NCI-H1436 (cell line): ENCODE measurements at places on chromosomes 3 and 15.

GRCh38 chr3:123068601-123069381 is 2.0 kb downstream of the PDIA5 start:
- DNase-seq = no peak

DNA sequence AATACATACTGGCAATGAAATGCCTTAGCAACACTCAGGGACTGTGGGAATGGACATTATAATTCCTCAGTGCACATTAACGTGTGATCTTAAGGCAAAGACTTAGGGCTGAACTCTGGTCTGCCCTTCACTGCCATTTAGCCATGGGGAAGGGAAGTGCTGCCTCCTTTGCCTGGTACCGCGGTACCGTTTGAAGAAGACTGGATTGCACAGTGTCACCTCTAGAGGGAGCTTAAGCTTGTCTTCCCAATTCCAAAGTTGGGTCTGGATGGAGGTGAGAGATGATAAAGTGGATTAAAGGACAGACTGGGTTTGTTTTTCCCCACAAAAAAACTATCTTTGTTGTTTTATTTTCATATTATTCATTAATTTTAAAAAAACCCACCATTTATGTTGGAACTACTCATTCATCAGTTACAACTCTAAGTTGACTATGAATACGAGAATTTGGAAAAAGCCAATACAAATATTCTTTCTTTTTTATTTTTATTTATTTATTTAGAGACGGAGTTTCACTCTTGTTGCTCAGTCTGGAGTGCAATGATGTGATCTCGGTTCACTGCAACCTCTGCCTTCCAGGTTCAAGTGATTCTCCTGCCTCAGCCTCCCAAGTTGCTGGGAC is 60.0 kb upstream of the SYN2 start:
- DNase-seq = no peak

- DNase-seq = no peak
These were observed 13.5 kb downstream of the IQGAP1 start for GRCh38 chr15:90401495-90401894.

DNA sequence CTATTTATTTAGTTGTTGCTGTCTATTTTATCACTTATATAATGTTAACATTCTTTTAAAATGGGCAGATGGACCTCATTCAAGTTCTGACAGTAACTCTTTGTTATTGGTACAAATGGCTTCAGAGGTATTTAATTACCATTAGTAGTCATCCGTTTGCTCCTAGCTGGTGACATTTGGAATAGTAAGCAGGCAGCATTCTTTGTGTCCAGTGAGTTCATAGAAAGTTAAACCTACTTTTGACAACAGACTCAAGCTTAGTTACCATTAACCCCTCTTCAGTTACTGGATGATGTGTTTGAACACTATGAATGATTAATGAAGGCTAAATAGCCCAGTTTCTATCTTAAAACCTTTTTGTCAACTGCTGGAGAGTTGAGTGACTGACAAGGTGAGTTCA is 500.7 kb upstream of the ATP11B start:
- no peak for DNase-seq

- DNase-seq = no peak
These were observed 5.9 kb downstream of the FAM131A start for GRCh38 chr3:184343200-184343876.

GRCh38 chr3:71316066-71316777 is 267.3 kb downstream of the FOXP1 start:
- no peak for DNase-seq

GRCh38 chr3:42714171-42714852 is 11.7 kb upstream of the HHATL start:
- DNase-seq = no peak

GRCh38 chr3:47849699-47850563 is 47.0 kb downstream of the DHX30 start:
- DNase-seq = no peak

DNA sequence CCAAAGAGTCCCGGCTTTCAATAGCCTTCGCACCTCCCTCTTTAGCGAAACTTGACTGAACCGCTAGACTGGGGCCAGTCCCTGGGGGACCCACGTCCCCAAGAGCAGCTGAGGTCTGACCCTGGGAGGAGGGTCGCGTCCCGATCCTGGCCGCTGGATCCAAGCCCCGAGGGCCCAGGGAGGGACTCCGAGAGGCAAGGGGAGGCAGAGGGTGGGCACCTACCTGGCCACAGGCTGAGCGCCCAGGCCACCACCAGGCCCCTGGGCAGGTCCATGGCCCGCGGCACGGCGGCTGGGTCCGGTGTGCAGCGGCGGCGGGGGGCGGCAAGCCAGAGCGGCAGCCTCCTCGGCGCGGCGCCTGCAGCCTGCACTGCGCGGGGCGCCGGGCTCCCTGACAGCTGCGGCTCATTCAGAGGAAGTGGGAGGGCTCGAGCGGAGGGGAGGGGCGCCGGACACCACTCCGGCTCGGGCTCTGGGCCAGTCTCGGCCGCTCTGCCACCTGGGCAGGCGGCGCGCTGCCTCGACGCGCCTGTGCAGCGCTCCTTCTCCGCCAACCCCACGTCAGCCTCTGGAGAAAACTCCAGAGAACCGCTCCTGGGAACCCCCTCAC is at the start of gene ITGA11:
TSS of gene ITGA11 (minus strand) at position 372 of the 610 bp plus-strand sequence. CDS start at position 275, 97 bp downstream.
- no peak for DNase-seq

- DNase-seq = peak; percentile 15
These were observed 397.2 kb downstream of the GAP43 start for GRCh38 chr3:116020495-116020894.

- no peak for DNase-seq
These were observed 71.7 kb downstream of the FBN1 start for GRCh38 chr15:48573780-48574179.

GRCh38 chr3:194032828-194033435 is 103.0 kb upstream of the HES1 start:
- no peak for DNase-seq

DNA sequence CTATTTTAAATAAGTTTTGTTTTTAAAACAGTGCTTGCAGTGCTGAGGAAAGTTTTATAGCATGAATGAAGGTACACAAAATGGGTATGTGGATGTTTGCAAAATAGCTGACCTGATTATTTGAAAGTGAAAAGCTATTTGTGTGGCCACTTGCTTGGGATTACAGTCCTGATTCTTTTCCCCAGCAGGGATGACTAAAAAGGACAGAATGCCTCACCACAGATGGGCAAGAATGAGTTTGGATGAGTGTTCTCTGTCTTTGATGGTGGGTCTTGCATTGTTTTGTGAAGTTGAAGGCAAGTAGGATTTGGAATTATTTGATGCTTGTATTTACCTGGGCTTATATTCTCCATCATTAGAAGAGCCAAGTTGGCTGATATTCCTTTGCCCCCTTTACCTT is 48.8 kb upstream of the MEIS2 start:
- no peak for DNase-seq

GRCh38 chr15:79572691-79573404 is 140.7 kb downstream of the MINAR1 start:
- no peak for DNase-seq

DNA sequence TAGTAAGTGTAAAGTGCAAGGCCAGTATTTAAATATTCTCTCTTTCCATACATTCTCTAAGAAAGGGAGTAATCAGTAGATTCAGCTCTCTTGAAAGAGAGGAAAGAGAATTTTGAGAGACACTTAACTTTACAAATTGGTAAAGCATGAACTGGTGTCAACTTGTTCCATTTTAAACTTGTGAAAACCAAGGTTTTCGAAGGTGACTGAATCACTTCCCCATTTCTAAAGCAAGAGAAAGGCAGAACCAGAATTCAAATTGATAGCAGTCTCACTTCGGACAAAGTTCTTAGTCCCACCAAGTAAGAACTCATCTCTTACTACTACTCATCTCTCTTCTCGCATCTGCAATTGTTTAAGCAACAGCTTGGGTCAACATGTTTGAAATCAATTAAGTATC is 22.4 kb downstream of the TJP1 start:
- no peak for DNase-seq

- no peak for DNase-seq
These were observed 7.4 kb downstream of the POC1A start for GRCh38 chr3:52146811-52147210.

- no peak for DNase-seq
These were observed 83.9 kb upstream of the MEF2A start for GRCh38 chr15:99481951-99482230.

GRCh38 chr3:129658110-129658843 is 51.8 kb upstream of the PLXND1 start:
- no peak for DNase-seq

DNA sequence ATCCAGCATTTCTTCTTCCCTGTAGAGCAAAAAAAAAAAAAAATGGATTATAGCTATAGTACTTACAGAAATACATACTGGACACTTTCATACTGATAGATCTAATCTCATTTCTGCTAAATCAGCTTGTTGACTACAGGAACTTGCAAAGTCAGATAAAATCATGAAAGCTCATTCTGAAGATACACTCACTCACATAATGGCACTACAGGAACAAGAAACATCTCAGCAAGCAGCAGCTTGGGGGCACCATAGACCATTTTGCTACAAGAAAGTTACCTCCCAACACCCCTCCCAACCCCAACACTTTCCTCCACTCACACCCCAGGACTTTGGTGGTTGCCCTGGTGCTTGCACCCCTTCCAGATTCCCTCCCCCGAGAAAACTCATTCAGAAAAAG is 4.6 kb downstream of the MYH15 start:
- no peak for DNase-seq

DNA sequence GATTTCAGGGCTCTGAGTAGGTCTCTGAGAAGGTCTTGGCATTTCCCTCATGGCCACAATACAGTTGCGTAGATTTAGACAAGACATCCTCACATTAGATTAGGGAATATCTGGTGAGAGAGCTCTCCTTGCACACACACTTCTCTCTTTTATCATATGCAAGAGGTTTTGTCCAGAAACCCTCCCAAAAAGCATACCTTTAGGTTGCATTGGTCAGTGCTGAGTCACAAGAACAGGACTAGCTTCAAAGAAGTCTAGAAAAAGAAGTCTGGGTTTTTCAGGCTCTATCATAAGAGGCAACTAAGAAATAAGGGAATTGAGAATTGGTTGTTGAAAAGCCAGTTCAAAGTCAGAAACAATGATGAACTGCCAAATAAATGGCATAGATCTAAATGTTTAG is 40.1 kb upstream of the MITF start:
- no peak for DNase-seq

DNA sequence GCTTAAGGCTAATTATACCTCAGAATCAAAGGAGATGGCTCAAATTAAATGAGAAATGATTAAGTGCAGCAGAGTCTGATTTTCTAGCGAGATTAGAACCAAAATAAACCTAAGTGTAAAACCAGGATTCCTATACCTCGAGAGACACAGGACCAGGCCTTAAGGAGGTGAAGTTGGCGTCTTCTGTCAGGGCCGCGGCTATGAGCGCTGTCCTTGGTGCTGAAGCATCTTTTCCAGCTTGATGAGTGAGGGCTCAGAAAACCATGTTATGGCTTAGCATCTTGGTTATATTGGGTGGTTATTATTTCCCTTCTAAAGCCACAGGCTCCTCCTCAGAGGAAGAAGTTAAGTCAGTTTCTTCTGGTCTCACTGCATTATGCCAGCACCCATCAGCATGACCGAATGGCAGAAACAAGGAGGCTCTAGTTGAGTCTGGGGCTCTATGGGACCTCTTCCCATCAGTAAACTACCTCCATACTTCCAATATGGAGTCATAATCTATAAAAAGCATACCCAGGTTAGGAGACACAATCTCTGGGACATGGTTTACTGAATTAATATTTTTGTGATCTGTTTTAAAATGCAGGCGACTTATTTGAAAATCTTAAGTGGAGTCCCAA is 120.1 kb upstream of the NMNAT3 start:
- DNase-seq = no peak

GRCh38 chr3:147412917-147413685 is 3.9 kb downstream of the ZIC1 start:
- no peak for DNase-seq

DNA sequence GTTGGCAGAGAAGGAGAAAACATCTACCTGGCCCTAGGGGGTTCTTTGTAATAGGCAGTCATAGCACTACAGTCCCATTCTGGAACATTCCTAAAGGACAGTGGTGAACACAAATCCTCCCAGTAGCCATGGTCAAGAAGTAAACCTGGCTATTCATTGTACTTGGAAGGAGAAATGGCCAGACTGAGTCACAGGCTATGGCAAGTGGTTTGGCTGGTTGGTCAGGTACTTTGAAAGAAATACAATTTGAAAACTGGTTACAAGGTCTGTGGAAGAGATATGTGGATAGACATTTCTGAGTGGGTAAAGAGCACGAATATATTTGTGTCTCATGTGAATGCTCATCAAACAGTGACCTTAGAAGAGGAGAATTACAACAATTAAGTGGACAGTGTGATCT is 33.0 kb upstream of the FAN1 start:
- no peak for DNase-seq

DNA sequence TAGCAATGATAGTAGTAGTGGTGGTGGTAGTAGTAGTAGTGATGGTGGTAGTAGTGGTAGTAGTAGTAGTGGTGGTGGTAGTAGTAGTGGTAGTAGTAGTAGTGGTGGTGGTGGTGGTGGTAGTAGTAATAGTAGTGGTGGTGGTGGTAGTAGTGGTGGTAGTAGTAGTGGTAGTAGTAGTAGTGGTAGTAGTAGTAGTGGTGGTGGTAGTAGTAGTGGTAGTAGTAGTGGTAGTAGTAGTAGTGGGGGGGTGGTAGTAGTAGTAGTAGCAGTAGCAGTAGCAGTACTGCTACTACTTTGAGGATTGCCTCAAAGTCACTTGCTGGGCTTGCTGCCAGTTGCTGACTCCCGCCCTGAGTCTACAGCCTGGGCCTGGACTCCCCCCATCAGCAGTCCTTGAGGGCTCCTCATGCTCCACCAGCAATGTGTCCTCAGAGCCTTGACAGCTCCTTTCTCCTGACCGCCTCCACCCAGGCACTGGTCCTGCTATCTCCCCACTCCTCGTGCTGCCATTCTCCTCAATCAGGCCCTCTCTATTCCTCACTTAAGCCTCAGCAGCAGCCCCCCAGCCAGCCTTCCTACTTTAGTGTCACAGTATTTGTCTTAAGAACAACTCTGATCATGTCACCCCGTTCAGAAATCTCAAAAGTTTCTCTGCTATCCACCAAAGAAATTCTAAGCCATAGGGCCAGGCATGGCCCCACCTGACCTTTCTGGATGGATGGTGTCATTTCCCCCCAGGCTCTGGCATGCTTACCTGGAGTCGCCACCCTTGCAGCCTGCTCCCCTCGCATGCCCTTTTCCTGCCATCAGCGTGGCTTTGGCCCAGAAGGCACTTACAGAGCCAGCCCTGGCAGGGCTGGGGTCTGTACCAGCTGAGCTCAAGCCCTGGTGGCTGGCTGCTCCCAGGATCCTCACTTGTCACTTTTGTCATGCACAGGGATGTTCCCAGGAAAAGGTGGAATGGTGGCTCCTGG is 45.6 kb downstream of the DLEC1 start:
- DNase-seq = no peak
